Uterus (tissue), 4 donors: ENCODE measurements at places on chromosomes 1 and 21. TPM values are rescaled to one million over a fixed set of nuclear protein-coding genes. Genes with fewer than 3 reads are reported as not detected.

Gene INKA2
- 0.51 TPM for total RNA-seq

Gene RBM34
- total RNA-seq, result 107 TPM

Gene OLFM3
- not detected for total RNA-seq

Gene SLC25A34
- not detected for total RNA-seq

Gene TENT5C
- 7.0 TPM for total RNA-seq

DNA sequence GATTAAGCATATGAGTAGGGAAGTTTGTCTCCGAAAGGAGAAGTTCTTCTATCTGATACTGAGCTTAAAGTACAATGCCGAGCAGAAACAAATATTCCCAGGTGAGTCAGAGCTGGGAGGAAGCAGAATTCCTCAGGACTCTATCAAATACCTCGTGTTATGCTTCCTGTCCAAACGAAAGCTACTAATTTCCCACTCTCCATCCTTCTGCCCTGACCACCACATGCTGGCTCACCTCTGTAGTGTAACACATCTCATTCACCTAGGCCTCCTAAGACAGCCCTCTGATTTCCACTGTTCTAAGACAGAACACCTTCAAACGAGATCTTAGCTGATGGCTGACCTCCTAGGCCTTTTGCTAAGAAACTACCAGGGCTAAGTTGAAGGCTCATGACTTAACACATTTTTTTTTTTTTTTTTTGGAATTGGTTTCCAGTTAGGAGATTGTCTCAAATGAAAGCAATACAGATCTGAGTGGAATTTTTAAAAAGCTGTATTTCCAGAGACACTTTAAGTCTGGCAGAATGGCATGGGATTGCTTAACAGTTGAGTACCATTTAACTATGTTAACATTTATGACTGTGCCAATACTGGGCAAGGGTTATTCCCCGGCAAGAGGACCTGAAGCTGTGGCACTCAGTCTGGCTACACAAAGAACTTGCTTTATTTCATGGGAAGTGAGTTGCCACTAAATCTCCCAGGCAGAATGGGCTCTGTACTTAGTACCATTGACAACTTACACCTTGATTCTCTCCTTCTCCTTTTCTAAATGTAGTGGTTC is 583.4 kb downstream of the DPYD start:
- no peaks in the 10 kb centered on the region for H3K27me3 ChIP-seq
- no peaks in the 10 kb centered on the region for H3K36me3 ChIP-seq

DNA sequence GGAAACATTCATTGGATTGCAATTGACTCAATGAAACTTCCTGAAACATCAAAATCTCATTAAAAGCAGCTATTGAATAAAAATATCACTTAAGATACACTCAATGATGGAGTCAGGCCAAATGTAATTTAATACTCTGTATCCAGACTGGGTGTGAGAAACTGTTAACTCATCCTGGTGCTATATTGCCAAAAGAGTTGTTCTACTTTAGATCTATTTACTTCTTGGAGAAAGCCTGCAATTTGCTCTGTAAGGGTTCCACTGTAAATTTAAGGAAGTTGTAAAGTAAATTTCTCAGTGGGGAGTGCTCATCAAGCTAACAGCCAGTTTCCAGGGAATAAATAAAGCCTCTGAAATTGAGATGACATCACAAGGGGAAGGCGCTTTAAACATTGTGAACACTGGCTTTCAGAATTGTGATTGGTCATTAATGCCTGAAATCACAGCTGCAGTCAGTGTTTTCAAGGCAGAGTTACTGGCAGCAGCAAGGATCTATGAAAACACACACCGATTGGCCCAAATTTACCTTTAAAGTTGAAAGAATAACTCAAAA is 91.4 kb downstream of the OLFM3 start:
- H3K4me1 ChIP-seq, result no peaks in the 10 kb centered on the region
- H3K27ac ChIP-seq, result no peak overlapping the region
- no peaks in the 10 kb centered on the region for H3K36me3 ChIP-seq

- no peak for DNase-seq
- H3K4me1 ChIP-seq, result peaks cover 7% of the 10 kb centered on the region
- H3K36me3 ChIP-seq, result no peaks in the 10 kb centered on the region
- peak overlapping the region; percentile 68 for H3K27ac ChIP-seq
- H3K27me3 ChIP-seq, result no peaks in the 10 kb centered on the region
These were observed 921 bp upstream of the ECE1 start for GRCh38 chr1:21291184-21291583.

GRCh38 chr1:248815407-248816034 is 10.2 kb downstream of the SH3BP5L start:
- no peaks in the 10 kb centered on the region for H3K4me1 ChIP-seq
- no peaks in the 10 kb centered on the region for H3K36me3 ChIP-seq
- no peak overlapping the region for H3K27ac ChIP-seq
- H3K27me3 ChIP-seq, result no peaks in the 10 kb centered on the region

GRCh38 chr1:225879521-225880221 is 2.5 kb downstream of the TMEM63A start:
- no peaks in the 10 kb centered on the region for H3K4me1 ChIP-seq
- H3K36me3 ChIP-seq, result no peaks in the 10 kb centered on the region
- peak overlapping the region; percentile 91 for H3K27ac ChIP-seq
- no peak overlapping the region for H3K4me3 ChIP-seq
- no peak for DNase-seq
- no peaks in the 10 kb centered on the region for H3K27me3 ChIP-seq

DNA sequence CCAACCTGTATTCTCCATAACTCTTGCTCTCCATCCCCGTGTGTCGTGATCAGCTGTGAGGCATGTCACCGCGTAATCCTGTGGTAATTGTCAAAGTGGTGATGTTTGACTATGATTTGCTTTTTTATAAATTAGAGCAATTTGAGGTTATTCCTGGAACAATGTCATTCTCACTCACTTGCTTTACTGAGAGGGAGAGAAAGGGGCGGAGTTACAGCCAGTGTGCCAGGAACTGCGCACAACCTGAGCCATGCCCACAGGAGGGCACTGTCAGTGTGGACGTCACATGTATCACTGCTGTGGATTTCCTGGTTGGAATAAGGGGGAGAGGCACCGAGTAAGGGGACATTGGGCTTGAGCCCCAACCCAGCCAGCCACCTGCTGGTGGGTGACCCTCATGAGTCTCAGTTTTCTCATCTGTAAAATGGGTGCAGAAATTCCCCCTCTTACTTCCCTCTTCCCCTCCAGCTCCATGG is 6.9 kb downstream of the ADGRB2 start:
- H3K27me3 ChIP-seq, result no peaks in the 10 kb centered on the region
- H3K27ac ChIP-seq, result no peak overlapping the region
- DNase-seq, result no peak

DNA sequence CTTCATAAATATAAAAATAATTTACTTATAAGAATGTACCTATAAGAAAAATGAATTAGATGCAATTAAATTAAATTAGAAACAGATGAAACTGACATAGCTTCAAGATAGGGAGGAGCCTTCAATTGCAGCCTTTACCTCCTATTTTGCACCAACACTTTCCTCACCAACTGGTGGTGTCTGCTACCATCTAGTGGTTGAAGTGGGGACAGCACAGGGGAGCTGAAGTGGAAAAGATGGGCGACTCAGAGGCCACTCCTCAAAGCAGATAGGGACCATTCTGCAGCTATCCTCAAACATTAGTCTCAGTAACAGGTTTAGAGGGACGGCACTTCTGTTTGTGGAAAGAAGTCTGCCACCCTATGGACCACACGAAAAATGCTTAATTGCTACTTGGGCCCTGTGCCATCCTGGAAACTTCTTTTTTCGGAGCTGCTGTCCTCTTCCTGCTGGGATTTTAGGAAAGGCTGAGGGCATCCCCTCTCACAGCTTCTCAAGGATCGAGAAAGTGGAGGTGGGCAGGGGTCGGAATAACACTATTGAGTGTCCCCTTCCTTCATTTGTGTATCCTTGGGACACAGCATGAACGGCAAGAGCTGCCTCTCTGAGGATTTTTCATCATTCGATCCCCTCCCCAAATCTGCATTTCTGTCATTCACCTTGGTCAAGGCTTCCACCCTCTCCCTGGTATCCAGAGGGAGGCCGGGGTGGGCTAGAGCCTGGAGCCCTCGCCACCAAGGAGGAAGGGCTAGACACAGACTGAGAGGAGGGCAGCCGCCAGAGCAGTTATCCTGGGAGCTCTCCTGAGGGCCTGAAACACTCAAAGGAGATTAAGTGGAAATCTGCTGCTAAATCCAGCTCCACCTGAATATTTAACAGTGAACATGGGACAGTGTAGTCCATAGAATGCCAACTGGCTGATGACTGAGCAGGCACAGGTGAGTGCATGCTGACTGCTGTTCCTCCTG is 9.6 kb downstream of the PROK1 start:
- no peaks in the 10 kb centered on the region for H3K4me1 ChIP-seq
- H3K27me3 ChIP-seq, result no peaks in the 10 kb centered on the region
- H3K4me3 ChIP-seq, result no peak overlapping the region
- no peak overlapping the region for H3K27ac ChIP-seq

DNA sequence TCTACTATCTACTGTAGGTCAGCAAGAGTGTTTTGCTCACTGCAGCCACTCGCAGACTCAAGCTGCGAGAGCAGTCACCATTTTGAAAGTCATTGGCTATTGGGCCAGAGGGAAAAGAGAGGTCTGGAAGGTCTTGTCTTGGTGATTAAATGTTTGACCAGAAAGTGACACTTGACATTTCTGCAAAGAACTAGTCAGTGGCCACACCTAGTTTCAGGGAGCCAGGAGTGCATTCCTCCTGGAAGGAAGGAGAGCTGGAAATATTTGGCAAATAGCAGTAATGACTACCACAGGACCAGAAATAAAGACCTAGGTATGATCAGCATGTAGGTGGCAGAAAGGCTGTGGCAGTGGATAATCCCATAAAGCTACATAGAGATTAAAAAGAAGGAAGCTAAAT is 440.0 kb upstream of the PLXNA2 start:
- H3K27ac ChIP-seq, result no peak overlapping the region
- DNase-seq, result no peak
- no peaks in the 10 kb centered on the region for H3K4me1 ChIP-seq

GRCh38 chr1:117128323-117129079 is 7.0 kb upstream of the TRIM45 start:
- no peaks in the 10 kb centered on the region for H3K36me3 ChIP-seq
- no peaks in the 10 kb centered on the region for H3K4me1 ChIP-seq
- peak overlapping the region; percentile 21 for H3K27ac ChIP-seq
- DNase-seq, result no peak

GRCh38 chr21:17081193-17081592 is 431.6 kb upstream of the CXADR start:
- no peaks in the 10 kb centered on the region for H3K27me3 ChIP-seq
- no peak overlapping the region for H3K4me3 ChIP-seq
- H3K27ac ChIP-seq, result no peak overlapping the region
- H3K4me1 ChIP-seq, result no peaks in the 10 kb centered on the region
- DNase-seq, result no peak

GRCh38 chr21:30257773-30258172 is 25.0 kb downstream of the KRTAP24-1 start:
- H3K4me1 ChIP-seq, result no peaks in the 10 kb centered on the region
- no peak overlapping the region for H3K27ac ChIP-seq
- H3K36me3 ChIP-seq, result no peaks in the 10 kb centered on the region
- H3K27me3 ChIP-seq, result no peaks in the 10 kb centered on the region

DNA sequence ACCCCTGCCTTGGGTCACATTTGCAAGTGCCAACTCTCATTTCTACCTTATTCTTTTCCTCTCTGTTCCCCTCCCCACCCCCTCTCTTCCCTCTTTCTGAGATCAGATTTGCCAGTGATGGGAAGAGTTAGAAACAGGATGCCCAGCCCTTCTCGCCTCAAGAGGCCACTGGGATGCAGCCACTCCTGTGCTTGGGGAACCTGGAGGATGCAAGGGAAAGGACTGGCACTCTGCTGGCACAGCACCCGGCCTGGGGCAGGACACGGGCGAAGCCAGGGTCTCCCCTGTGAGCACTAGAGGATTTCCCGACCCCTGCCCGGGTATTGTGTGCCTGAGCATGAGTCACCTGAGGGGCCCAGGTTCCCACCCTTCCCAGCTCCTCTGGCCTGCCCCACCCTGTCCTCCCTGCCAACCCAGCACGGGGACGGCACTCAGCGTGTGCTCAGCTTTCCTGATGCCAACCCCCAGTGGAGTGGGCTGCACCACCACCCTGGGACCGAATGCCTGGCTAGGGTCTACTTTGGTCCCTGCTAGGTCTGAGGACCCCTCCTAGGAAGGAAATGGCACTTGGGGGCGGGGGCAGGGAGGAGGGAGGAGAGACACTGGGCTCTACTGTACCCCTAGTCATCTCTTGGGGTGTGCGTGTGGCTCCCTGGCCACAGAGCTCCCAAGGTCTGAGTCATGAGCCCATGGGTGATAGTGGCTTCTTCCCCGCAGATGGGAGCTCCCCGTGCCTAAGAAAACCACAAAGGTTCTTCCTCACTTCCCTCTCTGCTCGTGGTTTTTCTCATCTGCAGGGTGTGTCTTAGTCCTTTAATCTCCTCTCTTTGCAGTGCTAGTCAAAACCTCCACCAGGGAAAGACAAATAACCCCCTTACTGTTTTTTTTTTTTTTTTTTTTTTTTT is 12.4 kb downstream of the LMNA start:
- peak overlapping the region; percentile 97 for H3K27ac ChIP-seq
- H3K4me1 ChIP-seq, result peaks cover 45% of the 10 kb centered on the region
- peak overlapping the region; percentile 21 for H3K4me3 ChIP-seq
- peak; percentile 75 for DNase-seq
- H3K36me3 ChIP-seq, result no peaks in the 10 kb centered on the region

DNA sequence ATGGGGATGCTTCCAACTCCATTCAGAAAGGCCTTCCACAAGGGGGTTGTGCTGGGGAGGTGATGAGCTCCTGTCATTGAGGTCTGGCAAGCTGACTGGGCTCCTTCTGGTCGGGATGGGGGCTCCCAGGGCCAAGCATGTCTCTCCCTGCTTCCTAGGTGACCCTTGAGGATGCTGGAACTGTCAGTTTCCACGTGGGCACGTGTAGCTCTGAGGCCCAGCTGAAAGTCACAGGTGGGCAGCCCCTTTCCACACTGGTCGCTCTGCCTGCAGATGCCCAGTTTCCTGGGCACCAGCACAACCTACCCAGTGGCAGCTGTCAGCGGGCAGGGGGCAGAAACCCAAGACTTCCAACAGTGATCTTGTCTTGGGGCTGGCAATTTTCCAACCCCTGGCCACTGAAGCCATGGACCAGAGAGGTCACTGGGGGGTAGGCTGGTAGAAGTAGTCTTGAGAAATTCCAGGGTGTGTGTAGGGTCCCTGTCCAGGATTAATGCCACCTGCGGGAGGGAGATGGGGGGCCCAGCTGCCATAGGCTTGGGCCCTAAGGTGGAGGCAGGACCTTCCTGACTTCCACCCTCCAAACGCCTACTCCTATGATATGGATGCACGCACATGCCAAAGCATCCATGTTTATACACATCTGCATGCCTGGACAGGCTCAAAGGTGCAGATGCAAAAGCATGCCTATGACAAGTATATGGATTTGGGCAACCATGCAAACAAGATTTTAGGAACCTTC is 97.1 kb downstream of the TRIM11 start:
- no peak overlapping the region for H3K27ac ChIP-seq
- H3K4me3 ChIP-seq, result no peak overlapping the region
- H3K36me3 ChIP-seq, result no peaks in the 10 kb centered on the region
- H3K4me1 ChIP-seq, result no peaks in the 10 kb centered on the region
- H3K27me3 ChIP-seq, result no peaks in the 10 kb centered on the region

DNA sequence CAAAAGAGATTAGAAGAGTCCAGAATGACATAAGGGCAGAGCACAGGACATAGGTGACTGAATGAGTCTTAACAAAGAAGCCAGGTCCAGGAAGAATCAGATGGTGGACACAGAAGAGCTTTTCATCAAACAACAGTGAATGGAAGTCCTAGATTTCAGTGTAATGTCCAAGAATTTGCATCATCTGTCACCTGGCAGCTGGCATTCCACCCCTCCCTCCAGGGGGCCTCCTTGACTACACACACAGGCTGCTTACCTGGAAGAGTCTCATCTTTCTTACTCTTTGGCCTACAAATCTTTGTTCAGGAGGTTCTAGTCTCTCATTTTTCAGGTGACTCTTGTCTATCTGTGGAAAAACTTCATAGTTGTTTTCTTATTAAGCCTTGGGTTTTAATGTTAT is 36.2 kb downstream of the GORAB start:
- no peak overlapping the region for H3K4me3 ChIP-seq
- H3K36me3 ChIP-seq, result no peaks in the 10 kb centered on the region
- no peak overlapping the region for H3K27ac ChIP-seq
- DNase-seq, result no peak
